ENCODE measurements at places on chromosomes 1 and 21. TPM values are rescaled to one million over a fixed set of nuclear protein-coding genes. Genes with fewer than 3 reads are reported as not detected.

DNA sequence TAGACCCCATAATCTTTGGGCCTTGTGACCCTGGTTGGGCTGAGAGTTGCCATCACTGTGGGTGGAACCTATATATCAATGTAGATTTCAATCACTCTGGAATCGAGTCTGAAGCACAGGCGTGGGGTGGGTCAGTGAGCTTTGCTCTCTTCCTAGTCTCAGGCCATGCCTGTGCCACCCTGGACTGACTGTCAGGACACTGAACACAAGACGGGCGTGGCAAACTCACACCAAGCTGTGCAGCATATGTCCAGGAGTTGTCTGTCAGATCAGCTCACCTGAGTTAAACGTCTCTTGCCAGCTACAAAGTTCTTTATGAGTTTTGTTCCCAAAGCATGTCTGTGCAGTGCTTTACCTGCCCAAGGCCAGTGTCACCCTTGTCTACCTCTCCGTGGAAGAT, 30.9 kb upstream of the ALPL start:
- DNase-seq: no peak

GRCh38 chr21:41490330-41490729, 17.6 kb downstream of the TMPRSS2 start:
- no peak for DNase-seq

The POGZ gene
- 96.7 TPM for total RNA-seq

DNA sequence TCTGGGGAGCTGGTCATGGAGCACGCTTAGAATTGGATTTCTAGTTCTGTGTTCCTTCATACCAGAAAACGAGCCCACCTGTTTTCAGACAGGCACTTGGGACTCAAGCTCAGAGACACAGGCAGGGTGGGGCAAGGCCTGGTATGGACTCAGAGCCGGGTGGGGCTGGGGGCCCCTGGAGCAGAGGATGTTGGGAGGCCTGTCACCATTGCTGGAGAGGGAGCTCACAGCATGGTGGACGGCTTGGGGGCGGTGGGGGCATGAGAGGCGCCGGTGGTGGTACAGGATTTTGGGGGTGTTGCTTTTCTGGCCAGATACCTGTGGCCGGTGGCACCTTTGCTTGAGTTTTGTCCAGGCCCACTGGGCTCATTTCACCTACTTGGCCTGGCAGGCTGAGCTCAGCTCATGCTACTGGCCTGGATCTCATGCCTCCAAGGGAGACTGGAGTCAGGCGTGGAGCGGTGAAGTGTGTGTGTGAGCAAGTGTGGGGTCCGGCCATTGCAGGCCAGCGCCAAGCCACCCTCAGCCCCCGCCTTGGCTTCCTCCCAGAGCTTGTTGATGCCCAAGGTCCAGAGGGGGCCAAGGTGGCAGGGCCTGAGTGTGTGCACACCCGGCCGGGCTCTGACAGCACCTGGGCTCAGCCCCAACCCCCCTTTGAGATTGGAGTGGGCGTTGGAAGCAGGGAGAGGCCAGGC, 8.7 kb downstream of the SLX9 start:
- DNase-seq: no peak

The PDC gene
- not detected for total RNA-seq

The CADM3 gene
- 2.7 TPM for total RNA-seq

GRCh38 chr1:63743781-63744180, 30.0 kb upstream of the ROR1 start:
- DNase-seq: no peak

GRCh38 chr1:24369199-24369598, 44.4 kb downstream of the STPG1 start:
- DNase-seq: no peak

The FTCD gene
- total RNA-seq: 1.5 TPM
